Stimulated activated CD8-positive, alpha-beta memory T cell treated with anti-CD3 and anti-CD28 coated beads, Interleukin-2, amount 100 ng/mL, for 1 hour (primary cell): ENCODE measurements at places on chromosomes 2 and 18.

DNA sequence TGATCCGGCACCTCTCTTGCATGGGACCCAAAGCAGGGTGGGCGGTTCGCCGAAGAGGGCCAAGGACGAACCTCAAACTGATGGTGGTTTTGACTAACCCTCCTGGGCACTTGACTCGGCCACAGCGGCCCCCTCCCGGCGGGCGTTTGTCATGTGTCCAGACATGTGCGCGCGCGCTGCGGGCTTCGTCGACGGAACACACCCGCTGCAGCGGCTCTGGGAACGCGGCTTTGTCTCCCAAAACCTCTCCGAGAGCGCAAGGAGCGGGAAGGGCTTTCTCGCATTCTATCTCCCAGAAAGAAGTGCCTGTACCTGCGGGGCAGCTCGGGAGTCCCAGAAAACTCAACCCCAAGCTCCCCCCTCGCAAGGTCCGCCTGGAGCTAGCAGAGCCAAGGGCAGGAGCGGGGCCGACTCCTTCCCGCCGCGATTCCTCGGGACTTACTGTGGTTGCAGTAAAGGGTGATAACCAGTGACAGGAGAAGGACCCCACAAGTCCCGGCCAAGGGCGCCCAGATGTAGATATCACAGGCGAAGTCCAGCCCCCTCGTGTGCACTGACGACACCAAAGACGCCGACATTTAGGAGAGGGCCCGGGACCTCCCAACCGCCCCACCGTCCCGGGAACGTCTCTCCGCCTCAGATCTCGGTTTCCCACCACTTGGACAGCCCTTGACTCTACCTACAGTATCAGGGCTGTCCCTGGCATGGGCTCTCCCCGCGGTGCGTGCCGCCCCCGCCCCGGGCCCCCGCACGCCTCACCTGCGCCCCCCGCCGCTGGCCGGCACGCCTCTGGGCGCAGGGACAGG is 1.6 kb downstream of the CD8A start:
- no peak for DNase-seq

DNA sequence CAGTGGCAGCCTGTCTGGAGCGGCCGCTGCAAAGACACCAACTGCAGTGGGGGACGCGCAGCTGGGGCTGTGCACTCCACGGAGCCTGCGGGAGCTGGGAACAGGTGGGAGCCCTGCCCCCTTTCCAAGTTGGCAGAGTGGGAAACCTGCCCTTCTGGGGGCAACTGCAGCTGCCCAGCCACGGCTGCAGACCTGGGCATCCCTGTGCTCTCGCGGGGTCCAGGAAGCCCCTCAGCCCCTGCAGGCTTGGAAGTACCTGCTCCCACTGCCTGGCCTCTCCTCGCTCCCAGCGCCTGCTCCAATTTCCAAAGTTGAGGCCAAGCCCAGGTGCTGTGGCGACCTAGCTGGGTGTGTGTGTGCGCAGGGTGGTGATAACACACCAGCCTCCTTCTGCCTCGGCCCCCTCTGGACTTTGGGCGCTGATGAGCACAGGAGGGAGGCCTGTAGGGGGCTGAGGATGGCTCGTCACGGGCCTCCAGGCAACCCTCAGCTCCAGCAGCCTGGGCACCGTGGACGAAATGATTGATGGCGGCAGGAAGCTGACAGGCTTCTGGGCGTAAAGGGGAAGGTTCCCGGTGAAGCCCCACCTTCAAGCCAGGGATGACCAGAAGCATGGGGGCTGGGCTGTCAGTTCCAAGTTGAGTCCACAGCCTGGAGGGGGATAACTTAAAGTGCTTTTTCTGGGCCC is 76.9 kb downstream of the PTPN4 start:
- DNase-seq = no peak

DNA sequence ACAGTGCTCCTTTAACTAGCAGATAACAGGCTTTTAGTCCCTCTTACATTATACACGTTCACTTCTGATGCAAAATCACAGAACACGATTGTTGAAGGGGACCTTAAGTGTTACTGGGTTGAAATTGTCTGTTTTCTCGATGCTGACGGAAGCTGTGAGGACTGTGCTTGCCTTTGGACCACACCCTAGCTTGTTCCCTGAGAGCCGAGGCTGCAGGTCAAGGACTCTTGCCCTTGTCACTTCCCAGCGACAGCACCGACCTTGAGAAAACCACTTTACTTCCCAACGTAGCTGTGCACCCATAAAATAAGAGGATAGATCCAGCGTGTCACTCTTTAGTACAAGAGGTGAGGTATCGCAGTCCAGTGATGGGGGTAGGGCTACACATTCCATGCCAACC is 701.0 kb downstream of the DCDC2C start:
- no peak for DNase-seq

- DNase-seq = no peak
These were observed 229.9 kb downstream of the ALK start for GRCh38 chr2:29691391-29691950.

DNA sequence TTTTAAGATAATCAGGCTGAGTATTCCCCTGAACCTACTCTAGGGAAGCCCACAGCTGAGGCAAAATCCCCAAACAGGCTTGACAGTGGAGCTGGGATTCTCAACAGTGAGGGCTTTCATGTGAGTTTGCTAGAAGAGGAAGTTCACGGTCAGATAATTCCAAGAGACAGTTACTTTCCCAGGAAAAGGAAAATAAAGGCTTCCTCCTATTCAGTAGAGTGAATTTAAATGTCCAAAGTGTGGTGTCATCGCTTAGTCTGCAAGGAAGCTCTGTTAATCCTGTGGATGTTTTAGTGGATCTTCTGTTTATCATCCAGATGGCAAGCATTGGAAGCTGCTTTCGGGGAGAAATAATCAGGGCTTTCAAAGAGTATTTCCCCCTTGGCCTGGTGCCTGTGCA is 119.8 kb downstream of the RPIA start:
- DNase-seq = no peak

- DNase-seq = no peak
These were observed 66.5 kb downstream of the VWC2L start for GRCh38 chr2:214477305-214477704.

- no peak for DNase-seq
These were observed 50.5 kb downstream of the ZNF532 start for GRCh38 chr18:58915006-58915799.

- no peak for DNase-seq
These were observed 83.8 kb downstream of the MAP4K4 start for GRCh38 chr2:101781326-101781725.

GRCh38 chr2:168456521-168457189 is 583 bp downstream of the CERS6 start:
- DNase-seq = no peak

DNA sequence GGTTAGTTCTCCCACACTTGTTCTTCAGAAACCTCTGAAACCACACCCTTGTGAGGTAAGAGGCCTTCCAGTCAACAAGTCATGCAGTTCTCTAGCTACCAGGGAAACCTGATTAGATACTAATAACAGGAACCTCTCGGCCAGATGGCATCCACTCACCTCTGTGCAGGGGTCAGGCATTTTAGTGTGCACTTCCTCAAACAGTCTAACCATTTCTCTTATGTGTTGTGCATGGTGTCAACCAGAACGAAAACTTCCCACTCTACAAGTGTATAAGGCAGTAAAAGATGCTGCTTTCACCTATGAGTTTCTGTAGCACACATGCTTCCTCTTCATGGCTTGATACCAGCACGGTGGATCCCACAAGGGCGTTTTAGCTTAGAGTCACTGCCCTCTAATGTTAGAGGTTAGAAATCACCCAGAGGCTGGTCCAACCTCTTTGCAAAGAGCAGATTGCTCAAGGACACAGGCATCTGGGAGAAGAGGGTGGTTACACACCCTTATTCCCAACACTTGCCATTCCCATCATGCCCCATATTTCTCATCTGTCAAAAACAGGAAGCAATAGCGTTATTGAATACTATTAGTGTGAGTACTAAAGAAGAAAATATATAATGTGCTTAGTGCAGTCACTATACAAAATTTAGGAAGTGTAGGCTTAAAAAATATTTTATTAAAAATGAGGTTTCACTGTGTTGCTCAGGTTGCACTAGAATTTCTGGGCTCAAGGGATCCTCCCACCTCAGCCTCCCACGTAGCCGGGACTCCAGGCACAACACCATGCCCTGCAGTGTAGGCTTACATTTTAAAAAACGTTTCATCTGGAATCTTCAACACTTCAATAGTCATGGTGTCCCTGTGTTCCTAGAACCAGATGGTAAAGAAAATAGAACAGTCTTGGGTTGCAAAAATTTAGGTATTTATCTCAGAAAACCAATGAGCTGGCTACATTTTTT is 34.5 kb upstream of the RAB31 start:
- no peak for DNase-seq

- DNase-seq = no peak
These were observed 69.0 kb upstream of the DSG1 start for GRCh38 chr18:31248783-31249521.

DNA sequence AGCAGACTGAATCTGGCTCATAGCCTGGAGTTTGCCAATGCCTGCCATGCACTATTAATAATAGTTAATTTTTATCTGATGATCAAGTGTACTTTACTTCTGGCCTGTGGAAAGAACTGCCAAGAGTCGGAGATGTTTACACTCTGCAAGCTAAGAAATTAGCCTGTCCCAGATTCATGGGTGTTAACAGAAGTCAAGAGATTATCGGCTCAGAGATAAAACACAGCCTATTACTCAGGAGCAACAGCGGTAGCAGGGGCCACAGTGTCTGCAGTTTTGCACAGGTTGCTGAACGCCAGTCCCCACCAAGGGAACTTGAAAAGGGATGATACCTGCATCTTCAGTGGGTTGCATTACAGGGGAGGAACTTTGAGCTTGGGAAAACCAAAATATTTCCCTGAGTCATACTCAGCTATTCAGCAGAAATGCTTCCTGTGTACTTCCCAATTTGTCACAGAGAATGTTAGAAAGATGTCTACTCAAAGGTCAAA is 4.3 kb upstream of the ADI1 start:
- DNase-seq = no peak

DNA sequence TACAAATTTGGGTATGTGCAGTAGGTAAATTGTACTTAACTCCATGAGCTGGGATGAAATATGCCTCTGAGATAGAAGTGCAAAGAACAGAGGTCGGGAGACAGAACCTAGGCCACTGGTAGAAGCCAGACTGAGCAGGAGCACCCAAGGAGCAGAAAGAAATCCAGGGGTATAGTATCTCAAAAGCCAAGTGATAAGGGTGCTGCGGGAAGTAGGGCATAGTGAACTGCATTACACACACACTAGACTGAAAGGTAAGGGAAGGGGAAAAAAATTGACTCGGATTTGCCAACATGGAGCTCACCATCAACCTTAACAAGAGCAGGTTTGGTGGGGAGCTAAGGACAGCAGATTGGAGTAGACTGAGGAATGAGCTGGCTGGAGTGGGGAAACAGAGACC is 89.3 kb upstream of the TMEM247 start:
- DNase-seq = no peak

GRCh38 chr2:204180649-204181048 is 244.1 kb downstream of the ICOS start:
- no peak for DNase-seq

GRCh38 chr18:67517444-67517765 is 885 bp upstream of the DSEL start:
- DNase-seq = no peak

- no peak for DNase-seq
These were observed 171.4 kb upstream of the SERPINE2 start for GRCh38 chr2:224210286-224211180.

DNA sequence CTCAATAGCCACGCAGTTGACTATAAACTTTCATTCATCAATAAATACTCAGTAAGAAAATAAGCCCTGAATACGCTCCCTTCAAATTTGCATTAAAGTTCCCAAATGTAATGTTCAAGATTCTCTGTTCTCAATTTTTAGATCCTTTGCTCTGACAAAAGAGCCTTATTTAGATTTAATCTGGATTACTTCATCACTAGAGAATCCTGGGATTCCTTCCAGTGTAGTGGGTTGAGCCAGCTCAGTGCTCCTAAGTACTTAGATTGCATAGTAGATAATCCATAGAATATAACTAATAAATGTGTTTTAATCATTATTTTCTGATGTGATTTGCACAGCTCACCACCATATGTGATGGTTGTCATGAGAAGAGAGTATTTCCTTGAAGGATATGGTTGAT is 1286.2 kb downstream of the SUCLG1 start:
- no peak for DNase-seq

GRCh38 chr2:47039489-47039870 is 115.6 kb downstream of the STPG4 start:
- DNase-seq = no peak

GRCh38 chr18:68965817-68966216 is 167.9 kb downstream of the CCDC102B start:
- DNase-seq = no peak

DNA sequence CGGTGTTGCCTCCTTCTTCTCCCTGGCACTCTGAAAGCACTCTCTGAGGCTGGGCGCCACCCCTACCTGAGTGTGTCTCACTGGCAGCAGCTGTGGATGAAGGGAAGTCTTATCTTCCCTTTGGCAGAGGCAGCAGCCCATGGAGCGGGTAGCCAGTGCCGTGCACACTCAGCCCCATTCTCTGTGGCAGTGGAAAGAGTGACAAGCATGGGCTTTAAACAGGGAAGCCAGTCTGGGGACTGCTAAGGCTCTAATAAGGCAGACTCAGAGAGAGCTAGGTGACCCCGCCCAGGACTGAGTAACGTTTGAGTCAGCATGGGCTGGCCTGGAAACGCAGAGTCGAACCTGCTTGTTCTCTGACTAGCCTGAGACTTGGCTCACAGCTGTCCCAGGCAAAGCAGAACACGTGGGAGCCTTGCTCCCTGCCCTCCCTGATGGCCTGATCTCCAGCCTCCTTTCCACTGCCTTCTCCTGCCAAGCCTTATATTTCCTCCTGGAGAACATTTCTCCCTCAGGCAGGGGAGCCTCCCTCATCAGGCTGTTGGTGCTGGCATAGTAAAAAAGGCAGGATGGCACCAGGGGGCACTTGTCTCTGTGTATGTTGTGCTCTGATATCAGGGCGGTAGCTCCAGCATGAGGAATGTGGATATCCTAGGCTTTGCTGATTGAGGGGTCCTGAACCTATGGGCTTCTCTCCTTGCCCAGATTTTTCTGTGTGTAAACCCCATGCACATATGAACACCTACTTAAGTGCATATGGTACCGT is 93.9 kb upstream of the LGALSL start:
- no peak for DNase-seq

DNA sequence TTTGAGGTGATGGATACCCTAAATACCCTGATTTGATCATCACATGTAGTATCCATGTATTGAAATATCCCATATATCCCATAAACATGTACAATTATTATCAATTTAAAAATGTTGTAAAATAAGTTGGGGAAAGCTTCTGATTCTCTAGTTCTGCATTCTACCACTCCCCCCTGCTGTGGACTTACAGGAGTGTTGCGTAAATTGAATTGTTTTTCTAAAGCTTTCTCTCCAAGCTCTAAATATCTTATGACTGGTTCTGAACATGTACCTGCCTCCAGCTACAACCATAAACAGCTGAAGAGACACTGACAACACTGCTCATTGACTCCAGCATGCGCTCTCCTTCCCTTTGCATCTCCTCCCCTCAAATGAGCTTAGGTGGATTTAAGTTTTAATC is 145.2 kb downstream of the MGAT5 start:
- no peak for DNase-seq
